ENCODE measurements at places on chromosomes 12 and 14.
A peak's percentile ranks its signal among the peaks of the same experiment; 100 is the strongest.

- DNase-seq, result no peak
These were observed 27.5 kb upstream of the DCN start for GRCh38 chr12:91210144-91210543.

DNA sequence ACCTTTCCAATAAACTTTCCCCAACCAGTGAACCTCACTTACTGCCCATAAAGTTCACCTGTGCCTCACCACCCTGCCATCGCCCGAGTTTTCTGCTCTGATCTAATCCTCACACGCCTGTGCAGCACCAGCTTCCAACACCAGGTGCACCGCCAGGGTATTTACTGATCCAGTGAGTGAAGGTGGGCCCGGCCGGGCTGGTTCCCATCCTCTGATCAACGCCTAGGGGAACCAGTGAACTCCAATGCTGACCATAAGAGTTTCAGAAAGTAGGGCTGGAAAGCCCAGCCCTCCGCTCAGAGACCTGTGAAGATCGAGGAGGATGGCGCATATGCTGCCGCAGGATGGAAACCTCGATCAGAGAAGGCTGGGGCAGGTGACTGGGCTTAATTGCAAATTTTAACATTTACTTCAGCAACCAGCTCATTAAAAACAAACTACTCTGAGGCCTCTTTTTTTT, 685 bp upstream of the MYL6B start:
- no peak for DNase-seq

GRCh38 chr12:118404876-118405521, 28.6 kb downstream of the SUDS3 start:
- DNase-seq, result peak; percentile 23

- DNase-seq, result no peak
These were observed 15.2 kb downstream of the SYNJ2BP start for GRCh38 chr14:70401643-70402042.

- no peak for DNase-seq
These were observed 7.4 kb upstream of the AMIGO2 start for GRCh38 chr12:47087088-47087688.

- no peak for DNase-seq
These were observed 4.2 kb downstream of the ARHGAP9 start for GRCh38 chr12:57475271-57476161.

GRCh38 chr14:65824285-65824977, 411.9 kb downstream of the FUT8 start:
- DNase-seq, result peak; percentile 21

- DNase-seq, result no peak
These were observed 10.9 kb downstream of the TCHP start for GRCh38 chr12:109910969-109911348.

DNA sequence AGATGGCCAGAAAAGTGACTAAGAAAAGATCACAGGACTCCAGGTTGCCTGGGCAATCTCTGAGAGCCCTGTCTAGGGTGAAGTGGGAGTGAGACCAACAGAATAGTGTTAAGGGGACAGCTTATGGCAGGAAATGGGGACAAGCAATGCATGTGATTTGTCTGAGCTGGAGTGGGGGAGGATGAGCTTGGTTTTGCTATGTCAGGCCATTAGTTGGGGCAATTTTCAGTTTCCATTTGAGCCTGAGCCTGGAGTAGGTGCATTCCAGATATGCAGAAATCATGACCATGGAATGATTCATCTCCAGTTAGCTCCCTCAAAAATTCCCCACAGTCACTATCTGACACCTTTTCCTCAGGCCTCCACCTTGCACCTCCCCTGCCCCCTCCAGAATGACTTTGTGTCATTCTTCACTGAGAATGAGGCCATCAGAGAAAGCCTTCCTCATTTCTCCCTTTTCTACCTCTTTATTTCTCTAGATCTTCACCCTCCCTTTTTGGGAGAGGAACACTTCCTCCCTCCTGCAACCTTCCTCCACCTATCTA, 150.9 kb upstream of the PLEKHG7 start:
- DNase-seq, result no peak

DNA sequence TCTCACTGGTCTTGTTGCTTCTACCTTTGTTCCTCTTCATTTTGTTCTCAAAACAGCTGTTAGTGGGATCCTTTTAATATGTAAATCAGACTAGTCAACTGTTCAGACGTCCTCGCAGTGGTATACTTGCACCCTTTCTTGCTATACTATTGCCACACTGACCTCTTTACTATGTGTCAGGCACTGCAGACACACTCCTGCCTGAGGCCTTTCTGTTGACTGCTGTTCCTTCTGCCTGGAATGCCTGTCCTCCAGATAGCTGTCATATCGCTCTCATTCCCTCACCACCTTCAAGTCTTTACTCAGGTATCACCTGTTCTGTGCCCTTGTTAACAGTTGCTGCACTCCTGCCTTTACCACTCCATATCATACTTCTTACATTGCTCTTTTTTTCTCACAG, 90.0 kb upstream of the TMEM263 start:
- no peak for DNase-seq

DNA sequence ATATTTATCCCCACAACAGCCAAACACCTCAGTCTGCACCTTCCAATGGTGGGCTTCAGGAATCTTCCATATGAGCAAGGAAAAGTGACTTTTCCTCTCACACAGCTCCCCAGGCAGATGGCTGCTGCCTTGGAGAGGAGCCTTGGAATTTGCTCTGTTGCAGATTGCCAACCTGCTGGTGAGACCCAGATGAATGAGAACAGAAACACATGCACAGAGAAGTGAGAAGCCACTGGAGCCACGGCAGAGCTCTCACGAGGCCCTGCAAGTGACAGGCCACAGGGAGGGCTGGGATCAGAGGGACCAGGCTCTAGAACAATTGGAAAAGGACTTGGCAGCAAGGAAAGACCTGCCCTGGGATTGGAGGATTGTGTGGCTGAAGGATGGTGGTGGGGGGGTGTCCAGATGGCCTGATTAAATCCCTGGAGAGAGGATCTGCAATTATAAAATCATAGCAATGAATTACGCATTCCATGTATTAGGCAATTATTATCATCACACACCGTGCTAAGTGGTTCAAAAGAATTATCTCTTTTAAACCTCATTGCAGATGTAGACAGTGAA, 84.9 kb upstream of the PWP1 start:
- no peak for DNase-seq

DNA sequence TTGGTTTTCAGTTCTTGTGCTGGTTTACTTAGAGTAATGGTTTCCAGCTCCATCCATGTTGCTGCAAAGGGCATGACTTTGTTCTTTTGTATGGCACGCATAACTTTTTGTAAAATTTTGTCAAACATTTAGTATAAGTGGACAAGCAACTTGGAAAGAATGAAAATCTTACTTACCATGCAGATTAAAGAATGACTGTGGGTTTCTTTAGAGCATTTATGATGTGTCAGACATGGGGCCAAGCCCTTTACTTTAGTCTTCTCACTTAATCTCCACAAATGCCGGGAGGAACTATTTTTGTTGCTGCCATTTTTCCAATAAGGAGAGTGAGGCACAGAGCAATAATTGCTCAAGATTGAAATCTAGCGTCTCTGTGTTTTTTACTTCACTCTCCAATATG, 652.5 kb upstream of the TBX3 start:
- DNase-seq, result no peak

- DNase-seq, result no peak
These were observed 105.5 kb upstream of the MYL2 start for GRCh38 chr12:111025792-111026430.

GRCh38 chr12:8546591-8546990, 5.9 kb upstream of the CLEC4E start:
- DNase-seq, result no peak

DNA sequence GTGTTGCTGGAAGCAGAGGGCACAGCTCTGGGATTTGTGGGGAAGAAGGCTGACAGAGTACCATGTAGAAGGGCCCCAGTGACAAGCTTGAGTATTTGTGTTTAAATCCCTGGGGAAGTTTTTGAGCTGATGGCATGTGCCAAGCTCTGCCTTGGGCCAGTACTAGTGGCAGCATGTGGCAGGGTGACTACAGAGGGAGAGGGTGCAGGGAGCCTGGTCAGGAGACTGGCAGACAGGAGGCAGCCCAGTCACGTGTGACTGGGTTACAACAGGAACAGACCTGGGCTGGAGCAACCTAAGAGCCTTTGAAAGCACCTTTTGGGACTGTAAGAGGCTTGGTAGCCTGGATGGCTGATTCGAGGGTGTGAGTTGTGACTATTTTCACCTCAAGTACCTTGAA, 112.1 kb downstream of the TSPAN9 start:
- no peak for DNase-seq

GRCh38 chr12:67727702-67728666, 79.4 kb downstream of the DYRK2 start:
- DNase-seq, result no peak

DNA sequence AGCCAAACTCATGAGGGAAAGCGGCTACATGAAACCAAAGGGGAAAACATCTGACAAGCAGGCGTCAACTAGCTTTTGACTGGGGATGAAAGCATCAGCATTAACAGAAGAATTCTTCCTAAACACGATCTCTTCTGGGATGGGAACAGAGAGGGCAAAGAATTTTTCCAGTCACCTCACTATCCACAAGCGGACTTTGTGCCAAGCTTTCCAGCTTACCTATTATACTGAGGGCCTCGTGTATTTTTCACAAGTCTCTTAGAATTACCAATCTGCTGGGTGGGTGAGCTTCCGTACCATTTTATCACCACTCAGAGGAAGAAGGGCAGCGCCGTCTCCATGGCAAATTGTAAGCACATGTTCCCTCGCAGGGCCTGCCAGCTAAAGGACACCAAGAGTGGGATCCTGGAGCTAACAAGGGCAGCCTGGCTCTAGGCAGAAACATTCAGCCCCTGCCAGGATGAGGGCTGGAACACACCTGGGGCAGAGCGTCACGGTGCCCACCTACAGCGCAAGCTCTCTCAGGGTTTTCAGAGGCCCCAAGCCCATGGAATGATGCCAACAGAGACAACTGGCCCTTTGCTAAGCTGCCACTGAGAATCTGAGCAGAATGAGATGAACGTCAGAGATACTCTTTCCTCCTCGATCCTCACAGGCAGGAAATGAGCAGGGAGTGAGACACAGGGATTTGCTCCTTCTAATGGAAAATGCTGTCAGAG, 74.6 kb downstream of the CHGA start:
- DNase-seq, result no peak

GRCh38 chr14:95597784-95598211, 62.9 kb downstream of the GLRX5 start:
- DNase-seq, result no peak

DNA sequence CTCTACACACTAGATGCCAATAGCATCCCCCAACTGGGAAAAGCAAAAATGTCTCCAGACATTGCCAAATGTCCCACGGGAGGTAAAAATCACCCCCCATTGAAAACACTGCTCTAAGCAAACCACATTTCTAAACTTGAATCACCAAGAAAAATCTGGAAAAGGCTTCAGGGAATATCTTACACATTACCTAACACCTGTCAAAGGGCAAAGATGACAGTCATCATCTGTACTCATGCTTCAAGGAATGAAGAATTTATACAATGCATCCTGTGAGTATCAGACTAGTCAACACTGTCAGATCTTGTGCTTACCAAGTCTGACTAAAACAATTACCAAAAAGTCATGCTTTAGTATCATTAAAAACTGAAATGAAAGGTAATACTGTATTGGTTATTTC, 161.6 kb upstream of the SOX5 start:
- DNase-seq, result no peak

- no peak for DNase-seq
These were observed 89.6 kb upstream of the PTPRR start for GRCh38 chr12:71010143-71010479.

GRCh38 chr14:55094292-55095157, 34.5 kb upstream of the LGALS3 start:
- DNase-seq, result no peak

DNA sequence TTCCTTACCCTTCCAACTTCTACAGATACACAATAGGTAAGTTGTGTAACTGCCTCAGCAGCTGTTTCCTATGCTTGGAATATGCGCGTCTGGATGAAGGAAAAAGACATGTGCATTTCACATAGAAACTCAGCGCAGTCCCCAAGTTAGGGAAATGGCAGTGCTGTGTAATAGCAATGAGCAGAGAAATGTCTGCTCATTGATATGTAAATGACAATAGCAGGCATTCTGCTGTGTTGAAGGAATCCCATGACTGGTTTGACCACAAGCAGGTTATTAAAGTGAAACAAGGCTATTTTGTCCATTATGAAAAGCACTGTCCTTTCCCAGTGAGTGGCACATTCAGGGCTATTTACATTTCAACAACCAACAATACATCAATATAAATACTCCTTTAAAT, 106.6 kb downstream of the BTG1 start:
- DNase-seq, result no peak

DNA sequence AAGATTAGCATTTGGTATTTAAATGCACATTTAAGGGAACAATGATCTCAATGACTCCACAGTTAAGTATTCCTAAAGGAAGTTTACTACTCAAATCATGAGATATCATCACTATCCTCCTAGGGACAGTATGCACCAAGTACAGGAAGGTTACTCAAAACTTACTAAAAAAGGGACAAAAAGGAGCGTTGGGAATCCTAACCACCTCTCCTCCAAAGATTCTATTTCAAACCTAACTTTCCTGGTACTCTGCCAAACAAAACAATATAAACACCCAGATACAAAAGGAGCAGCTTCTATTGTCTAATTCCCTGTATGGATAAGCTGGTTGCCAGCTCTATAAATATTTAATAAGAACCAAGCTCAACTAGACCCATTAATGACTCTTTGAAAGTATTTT, 377.7 kb downstream of the NUAK1 start:
- no peak for DNase-seq

DNA sequence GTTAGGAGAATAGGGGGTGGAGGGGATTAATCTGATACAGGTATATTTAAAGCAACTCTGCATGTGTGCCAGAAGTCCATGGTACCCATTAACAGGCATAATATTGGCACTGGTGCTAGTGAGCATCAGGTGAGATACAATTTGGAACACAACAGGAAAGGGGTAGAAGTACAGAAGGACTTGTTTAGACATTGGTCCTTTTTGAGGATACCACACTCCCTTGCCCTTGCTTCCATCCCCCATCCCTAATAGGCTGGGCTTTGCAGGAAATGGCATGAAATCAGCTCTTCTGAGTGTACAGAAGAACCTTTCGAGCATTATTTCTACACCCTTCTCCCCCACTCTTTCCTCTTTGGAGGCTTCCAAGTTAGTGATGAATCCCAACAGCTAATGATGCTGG, 16.4 kb downstream of the PCBP2 start:
- no peak for DNase-seq

GRCh38 chr14:92223025-92223424, 99.9 kb upstream of the SLC24A4 start:
- no peak for DNase-seq

DNA sequence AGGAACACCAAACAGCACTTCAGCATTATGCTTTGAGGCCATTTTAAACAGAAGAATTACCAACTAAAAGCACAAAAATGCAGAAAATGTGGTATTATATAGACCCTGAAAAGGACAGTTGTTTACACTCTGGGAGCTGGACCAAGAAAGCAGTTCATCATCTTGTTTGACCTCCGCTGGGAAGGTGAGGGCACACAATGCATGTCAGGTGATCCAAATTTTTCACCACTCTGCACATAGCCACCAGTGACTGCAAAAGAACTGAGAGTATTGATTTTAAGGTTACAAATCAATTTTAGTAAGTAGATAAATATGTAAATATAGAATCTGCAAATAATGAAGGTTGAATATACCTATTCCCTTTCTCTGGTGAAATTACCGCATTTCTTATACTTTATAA, 119.6 kb downstream of the SLC16A7 start:
- DNase-seq, result no peak

- no peak for DNase-seq
These were observed 40.1 kb downstream of the ZNF664 start for GRCh38 chr12:124013073-124013472.

- no peak for DNase-seq
These were observed 36.4 kb downstream of the TRAFD1 start for GRCh38 chr12:112161711-112162110.

GRCh38 chr14:79464468-79464867, 746.8 kb downstream of the DIO2 start:
- no peak for DNase-seq

GRCh38 chr12:100329800-100330199, 27.1 kb upstream of the SLC17A8 start:
- DNase-seq, result no peak

All from AG04449 (cell line).